Muscle of leg (tissue), 16 donors: ENCODE measurements at places on chromosomes 11 and 22.

GRCh38 chr11:91244912-91245311 is 979.7 kb upstream of the FAT3 start:
- no peak for DNase-seq

GRCh38 chr11:87097582-87097981 is 59.8 kb downstream of the TMEM135 start:
- DNase-seq, result peak; percentile 26

- no peak for DNase-seq
These were observed 9.3 kb downstream of the HINFP start for GRCh38 chr11:119130662-119131061.

DNA sequence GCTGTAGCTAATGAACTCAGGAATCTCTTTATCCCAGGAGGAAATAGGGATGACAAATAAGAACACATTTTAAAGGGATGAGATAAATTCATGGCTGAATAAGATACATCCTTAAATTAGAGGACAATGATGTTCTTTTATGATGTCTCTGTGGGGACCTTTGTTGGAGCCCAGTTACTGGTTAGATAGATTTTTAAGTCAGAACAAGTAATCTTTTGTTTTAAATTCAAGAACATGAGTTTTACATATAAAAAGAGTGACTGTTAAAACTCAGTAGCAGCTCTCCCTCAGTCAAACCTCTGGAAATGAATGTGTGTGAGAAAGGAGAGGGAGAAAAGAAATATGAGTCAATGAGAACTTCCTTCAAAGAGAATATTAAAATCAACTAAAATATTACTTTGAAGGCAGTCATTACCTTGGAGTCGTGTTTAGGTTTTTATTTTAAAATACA is 241.6 kb downstream of the SWAP70 start:
- peak; percentile 69 for DNase-seq

GRCh38 chr22:30444632-30445437 is 19.3 kb downstream of the MTFP1 start:
- DNase-seq, result no peak

DNA sequence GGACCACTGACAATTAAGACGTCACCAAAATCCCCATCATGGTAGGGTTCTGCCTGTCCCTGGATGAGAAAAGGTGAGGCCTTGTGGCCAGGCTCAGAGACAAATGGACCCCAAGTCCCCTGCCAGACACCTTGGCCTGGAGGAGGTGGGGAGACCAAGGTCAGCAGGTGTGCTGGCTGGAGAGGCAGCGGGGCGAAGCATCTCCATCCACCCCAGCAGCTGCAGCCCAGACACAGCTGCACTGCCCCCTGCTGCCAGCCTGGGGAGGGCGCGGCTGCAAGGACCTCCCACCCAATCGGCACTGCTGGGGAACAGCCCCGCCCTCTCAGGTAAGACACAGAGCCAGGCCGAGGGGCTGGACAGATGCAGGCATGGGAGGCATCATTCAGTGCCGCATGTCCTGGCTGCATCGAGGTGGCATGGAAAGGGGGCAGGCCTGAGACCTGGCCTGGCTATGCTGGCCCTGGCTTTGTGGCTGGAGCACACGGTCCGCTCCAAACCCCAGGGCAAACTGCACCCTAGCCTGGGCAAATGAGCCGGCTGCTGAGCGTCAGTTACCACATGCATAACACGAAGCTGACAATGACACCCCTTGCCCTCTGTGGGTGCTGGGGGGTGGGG is 12.2 kb upstream of the MFNG start:
- no peak for DNase-seq

DNA sequence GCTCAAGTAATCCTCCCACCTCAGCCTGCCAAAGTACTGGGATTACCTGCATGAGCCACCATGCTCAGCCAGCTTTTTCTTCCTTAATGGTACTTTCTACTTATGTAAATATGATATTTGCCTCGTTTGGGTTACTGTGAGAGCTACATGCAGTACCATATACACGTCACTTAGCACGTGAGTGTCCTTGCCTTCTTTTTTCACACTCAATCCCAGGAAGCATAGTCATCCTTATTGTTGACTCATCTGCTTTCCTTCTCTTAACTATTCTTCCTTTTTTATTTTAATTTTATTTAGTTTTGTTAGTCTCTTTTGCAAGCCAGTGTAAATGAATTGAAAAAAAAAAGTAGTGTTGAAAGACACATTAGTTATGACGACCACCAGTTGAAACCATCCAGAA is 205.9 kb downstream of the HIPK3 start:
- DNase-seq, result no peak

- DNase-seq, result no peak
These were observed 90.0 kb downstream of the IGLL5 start for GRCh38 chr22:22977479-22978200.
